Sigmoid colon (tissue), 7 donors: ENCODE measurements at places on chromosomes 7 and 10. TPM values are rescaled to one million over a fixed set of nuclear protein-coding genes. Genes with fewer than 3 reads are reported as not detected.
A peak's percentile ranks its signal among the peaks of the same experiment; 100 is the strongest.

GRCh38 chr7:130345136-130345535 lies 520 bp downstream of the CPA5 start:
- H3K36me3 ChIP-seq, result no peaks in the 10 kb centered on the region
- H3K4me1 ChIP-seq, result no peaks in the 10 kb centered on the region
- no peak overlapping the region for H3K27ac ChIP-seq
- DNase-seq, result no peak
- no peaks in the 10 kb centered on the region for H3K27me3 ChIP-seq
- no peak overlapping the region for H3K4me3 ChIP-seq

DNA sequence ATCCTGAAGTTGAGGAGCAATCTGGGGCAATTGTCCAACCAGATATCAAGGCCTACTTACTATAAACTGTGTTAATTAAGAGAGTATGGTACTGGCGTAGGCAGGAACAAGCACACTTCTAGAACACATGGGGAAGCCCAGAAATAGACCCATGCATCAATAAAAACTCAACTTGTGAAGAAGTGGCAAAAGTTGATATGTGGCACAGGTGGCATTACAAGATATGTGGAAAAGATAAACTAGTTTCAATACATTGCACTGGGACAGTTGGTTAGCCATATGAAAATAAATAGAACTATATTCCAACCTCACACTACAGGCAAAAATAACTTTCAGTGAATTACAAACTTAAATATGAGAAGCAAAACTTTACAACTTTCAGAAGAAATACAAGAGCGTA lies 828.7 kb upstream of the LRRN3 start:
- H3K27ac ChIP-seq, result no peak overlapping the region
- H3K36me3 ChIP-seq, result no peaks in the 10 kb centered on the region
- H3K4me1 ChIP-seq, result no peaks in the 10 kb centered on the region
- no peak overlapping the region for H3K4me3 ChIP-seq

- peaks cover 62% of the 10 kb centered on the region for H3K4me1 ChIP-seq
- H3K4me3 ChIP-seq, result peak overlapping the region; percentile 11
- DNase-seq, result no peak
- peaks cover 94% of the 10 kb centered on the region for H3K27me3 ChIP-seq
These were observed 79.9 kb upstream of the EN2 start for GRCh38 chr7:155377838-155378579.

DNA sequence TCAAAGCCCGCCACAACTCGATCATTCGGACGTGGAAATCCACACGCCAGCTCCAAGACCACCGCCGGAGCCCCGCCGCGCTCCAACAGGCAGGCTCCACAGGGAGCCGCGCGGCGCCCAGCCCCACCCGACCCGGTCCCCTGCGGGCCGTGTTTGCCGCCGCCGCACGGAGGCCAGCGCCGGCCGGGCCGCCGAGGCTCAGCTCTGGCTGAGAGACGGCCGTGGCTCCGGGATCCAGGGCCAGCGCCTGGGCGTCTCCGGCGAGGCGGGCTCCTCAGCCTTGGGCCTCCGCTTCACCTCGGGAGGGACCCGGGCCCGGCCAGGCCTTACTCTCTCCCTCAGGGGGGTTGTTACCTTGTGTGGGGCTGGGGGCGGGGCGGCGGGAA lies 333 bp downstream of the SMNDC1 start:
- H3K4me3 ChIP-seq, result peak overlapping the region; percentile 92
- peak overlapping the region; percentile 94 for H3K27ac ChIP-seq
- peaks cover 32% of the 10 kb centered on the region for H3K4me1 ChIP-seq
- DNase-seq, result peak; percentile 71

DNA sequence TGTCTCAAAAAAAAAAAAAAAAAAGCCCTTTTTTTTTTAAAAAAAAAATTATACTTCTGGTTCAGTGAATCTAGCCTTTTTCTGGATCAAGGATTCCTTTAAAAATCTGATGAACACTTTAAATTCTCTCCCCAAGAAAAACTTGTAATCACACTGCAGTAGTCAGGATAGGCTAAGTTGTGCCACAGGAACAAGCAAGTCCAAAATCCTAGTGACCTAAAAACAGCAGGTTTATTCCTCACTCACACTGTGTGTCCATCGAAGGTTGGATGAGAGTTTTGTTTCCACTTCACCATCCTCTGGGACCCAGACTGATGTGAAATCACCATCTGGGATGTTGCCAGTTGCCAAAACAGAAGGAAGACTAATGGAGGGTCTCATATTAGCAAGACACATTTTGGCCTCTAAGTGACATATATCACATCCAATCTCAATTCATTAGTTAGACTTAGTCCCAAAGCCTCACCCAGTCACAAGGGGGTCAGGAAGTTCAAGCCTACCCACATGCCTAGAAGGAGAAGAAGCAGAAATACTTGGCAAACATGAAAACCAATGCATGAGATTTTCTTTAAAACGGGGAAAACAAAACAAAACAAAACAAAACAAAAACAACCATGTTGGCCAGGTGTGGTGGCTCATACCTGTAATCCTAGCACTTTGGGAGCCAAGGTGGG lies 32.7 kb downstream of the CYP17A1 start:
- H3K27ac ChIP-seq, result peak overlapping the region; percentile 90
- H3K4me3 ChIP-seq, result no peak overlapping the region
- H3K4me1 ChIP-seq, result peaks cover 53% of the 10 kb centered on the region
- peaks cover 12% of the 10 kb centered on the region for H3K36me3 ChIP-seq
- no peaks in the 10 kb centered on the region for H3K27me3 ChIP-seq
- no peak for DNase-seq

- H3K36me3 ChIP-seq, result peaks cover 3% of the 10 kb centered on the region
- no peak for DNase-seq
- no peaks in the 10 kb centered on the region for H3K27me3 ChIP-seq
- H3K4me3 ChIP-seq, result no peak overlapping the region
- H3K27ac ChIP-seq, result no peak overlapping the region
- H3K4me1 ChIP-seq, result no peaks in the 10 kb centered on the region
These were observed 104.9 kb downstream of the VPS50 start for GRCh38 chr7:93337052-93337451.

DNA sequence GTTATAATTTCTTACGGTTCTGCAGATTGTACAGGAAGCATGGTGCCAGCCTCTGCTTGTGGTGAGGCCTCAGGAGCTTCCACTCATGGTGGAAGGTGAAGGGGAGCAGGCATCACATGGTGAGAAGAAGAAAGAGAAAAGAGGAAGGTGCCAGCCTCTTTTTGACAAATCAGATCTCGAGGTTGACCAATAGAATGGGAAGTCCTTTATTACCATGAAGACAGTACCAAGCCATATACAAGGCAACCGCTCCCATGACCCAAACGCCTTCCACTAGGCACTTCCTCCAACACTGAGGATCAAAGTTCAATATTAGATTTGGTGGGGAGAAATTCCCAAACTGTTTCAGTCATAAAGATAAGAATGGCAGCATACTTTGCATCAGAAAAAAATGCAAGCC lies 502.8 kb downstream of the GLRX3 start:
- no peaks in the 10 kb centered on the region for H3K4me1 ChIP-seq
- H3K4me3 ChIP-seq, result no peak overlapping the region
- DNase-seq, result no peak
- H3K36me3 ChIP-seq, result no peaks in the 10 kb centered on the region
- H3K27ac ChIP-seq, result no peak overlapping the region

DNA sequence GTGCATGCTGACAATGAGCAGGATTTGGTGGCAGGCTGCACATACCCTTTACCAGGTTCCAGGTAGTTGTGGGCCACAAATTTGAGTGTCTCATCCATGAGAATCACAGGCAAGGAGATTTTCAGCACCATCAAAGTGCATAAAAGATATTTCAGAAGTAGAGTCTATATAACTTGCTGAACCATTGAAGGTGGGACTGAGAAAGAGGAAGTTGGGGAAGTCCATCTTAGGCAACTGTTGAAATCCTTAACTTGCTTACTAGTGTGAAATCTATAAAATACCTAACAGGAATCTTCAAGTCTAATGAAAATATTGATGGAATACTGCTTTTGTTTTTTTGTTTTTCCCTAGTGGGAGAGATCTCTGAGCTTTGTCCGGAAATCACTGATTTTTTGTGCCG lies 325.1 kb upstream of the PLXDC2 start:
- H3K4me3 ChIP-seq, result no peak overlapping the region
- no peaks in the 10 kb centered on the region for H3K27me3 ChIP-seq
- H3K27ac ChIP-seq, result no peak overlapping the region
- no peak for DNase-seq

The REEP3 gene
- 103 TPM for total RNA-seq

The ZNF438 gene
- total RNA-seq, result 11.9 TPM

The MYO3A gene
- not detected for total RNA-seq
